ENCODE measurements at places on chromosomes 1 and 21. TPM values are rescaled to one million over a fixed set of nuclear protein-coding genes. Genes with fewer than 3 reads are reported as not detected.
A peak's percentile ranks its signal among the peaks of the same experiment; 100 is the strongest.

C2CD4D gene
- not detected for total RNA-seq

SYCP1 gene
- total RNA-seq = not detected

SEC22B gene
- 8.3 TPM for total RNA-seq

BRDT gene
- total RNA-seq = not detected

DNA sequence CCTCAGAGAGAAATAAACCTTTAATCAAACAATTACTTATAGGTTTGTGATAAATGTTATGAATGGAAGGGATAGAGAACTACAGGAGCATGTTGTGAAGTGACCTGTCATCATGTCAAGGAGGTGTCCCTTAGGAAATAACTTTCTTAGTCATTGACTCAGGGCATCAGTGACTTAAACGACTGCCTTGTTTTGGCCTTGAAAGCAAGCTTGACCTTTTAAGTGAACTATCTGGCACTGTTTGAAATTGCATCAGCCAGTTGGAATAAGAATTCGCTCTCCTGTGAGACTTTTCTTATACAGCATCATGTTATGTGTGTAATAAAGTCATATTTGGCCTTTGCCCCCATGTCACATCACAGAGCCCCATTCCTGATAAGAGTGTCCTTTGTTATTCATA, 30.9 kb downstream of the LRRC8B start:
- no peak for DNase-seq

- no peak for DNase-seq
These were observed 2.6 kb downstream of the ZBTB48 start for GRCh38 chr1:6582370-6582769.

- peak; percentile 10 for DNase-seq
These were observed 306.9 kb downstream of the ASTN1 start for GRCh38 chr1:176857632-176858031.

DNA sequence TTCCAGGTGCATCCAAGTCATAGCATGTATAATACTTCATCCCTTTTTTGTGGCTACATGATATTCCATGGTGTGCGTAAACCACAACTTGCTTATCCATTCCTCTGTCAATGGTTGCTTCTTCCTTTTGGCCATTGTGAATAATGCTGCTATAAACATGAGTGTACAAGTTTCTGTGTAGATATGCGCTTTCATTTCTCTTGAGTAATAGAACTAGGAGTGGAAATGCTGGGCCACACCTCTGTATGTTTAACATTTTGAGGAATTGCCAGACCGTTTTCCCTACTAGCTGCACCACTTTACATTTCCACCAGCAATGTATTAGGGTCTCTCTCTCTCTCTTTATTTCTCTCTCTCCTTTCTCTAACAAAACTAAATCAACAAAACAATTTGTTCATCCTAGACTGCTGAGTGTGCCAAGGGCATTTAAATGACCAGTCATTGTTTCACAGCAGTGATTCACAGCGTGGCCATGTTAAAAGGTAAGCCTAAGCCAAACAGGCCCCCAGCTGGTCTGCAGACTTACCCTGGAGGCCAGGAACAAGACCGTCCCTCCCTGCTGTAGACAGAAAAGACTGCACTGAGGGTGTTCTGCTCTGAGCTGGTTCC, 53.2 kb upstream of the LYST start:
- DNase-seq = peak; percentile 61

DNA sequence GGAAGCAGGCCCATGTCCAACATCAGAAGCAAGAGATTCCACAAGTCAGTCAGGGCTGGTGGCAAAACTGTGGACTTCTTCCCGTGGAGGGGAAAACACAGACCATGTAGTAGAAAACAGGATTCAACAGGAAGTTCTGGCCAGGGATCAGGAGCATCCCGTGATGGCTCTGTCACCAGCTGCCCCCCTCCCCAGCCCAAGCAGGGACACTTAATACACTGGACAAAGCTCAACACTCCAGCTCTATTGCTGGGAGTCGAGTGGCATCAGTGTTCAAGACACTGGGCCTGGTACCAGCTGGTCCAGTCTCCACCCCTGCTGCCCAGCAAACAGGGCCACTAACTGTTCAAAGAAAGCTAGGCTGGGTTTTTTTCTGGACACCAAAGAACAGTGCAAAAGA, 3.7 kb downstream of the SLC45A3 start:
- no peak for DNase-seq
